ENCODE measurements at places on chromosomes 12 and 14.

- DNase-seq, result no peak
Measured at GRCh38 chr12:92079054-92079385, 66.6 kb downstream of the BTG1 start.

DNA sequence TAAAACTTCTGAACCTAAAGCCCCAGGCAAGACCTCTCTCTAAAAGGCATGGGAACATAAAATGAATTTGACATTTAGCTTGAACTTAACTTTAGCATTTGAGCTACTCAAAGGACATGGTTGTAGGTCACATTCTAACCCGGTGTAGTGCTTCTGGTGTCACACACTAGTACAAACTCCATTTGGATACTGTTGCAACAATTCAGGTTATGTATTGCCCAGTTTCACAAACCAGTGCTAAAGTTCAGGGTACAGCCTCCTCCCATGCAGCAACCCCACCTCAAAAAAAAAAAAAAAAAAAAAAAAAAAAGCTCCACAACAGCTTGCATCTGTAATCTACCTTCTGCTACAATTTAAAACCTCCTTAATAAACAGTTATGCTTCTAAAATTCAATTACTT, 7.8 kb downstream of the PPTC7 start:
- no peak for DNase-seq

- no peak for DNase-seq
Measured at GRCh38 chr14:103574104-103574503, 11.3 kb downstream of the COA8 start.

DNA sequence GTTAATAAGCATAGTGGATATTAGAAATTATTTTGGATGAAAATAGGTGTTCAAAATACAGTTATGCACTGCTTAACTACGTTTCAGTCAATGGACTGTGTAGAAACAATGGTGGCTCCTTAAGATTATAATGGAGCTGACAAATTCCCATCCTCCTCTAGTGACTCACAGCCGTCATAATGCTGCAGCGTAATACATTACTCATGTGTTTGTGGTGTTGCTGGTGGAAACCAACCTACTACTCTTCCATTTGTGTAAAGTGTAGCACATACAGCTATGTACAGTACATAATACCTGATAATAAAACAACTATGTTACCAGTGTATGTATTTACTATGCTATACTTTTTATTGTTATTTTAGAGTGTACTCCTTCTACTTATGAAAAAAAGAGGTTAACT, 111.2 kb upstream of the TMCC3 start:
- no peak for DNase-seq

DNA sequence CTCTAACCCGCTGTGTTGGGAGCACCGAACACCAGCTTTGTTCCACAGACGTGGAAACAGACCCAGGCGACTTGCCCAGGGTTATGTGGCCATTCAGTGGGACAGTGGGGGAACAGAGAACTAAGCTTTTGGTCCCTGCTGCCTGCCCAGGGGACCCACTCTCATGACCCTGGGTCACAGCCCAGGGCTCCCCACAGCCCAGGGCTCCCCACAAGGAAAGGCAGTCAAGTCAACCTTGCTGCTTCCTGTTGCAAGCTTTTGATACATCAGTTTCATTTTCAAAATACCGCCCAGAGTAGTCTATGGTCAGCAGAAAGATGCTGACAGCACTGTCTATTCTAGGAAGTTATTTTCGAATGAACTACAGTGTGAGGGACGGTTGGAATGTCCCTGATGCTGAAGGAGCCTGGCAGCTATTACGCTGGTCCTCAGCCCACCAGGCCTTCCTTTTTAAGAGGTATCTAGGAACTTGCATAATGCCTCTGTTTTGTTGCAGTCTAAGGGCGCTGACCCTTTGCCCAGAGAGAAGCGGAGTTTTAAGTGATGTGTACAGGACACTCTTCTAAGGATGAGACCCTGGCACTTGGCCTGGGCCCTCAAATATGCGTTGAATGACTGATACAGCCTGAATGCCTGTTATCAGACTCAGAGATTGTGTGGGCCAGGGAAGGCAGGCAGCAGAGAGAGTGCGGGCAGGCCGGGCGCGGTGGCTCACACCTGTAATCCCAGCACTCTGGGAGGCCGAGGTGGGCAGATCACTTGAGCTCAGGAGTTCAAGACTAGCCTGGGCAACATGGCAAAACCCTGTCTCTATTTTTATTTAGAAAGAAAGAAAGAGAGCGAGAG, 12.6 kb upstream of the TTC7B start:
- DNase-seq, result peak; percentile 29

DNA sequence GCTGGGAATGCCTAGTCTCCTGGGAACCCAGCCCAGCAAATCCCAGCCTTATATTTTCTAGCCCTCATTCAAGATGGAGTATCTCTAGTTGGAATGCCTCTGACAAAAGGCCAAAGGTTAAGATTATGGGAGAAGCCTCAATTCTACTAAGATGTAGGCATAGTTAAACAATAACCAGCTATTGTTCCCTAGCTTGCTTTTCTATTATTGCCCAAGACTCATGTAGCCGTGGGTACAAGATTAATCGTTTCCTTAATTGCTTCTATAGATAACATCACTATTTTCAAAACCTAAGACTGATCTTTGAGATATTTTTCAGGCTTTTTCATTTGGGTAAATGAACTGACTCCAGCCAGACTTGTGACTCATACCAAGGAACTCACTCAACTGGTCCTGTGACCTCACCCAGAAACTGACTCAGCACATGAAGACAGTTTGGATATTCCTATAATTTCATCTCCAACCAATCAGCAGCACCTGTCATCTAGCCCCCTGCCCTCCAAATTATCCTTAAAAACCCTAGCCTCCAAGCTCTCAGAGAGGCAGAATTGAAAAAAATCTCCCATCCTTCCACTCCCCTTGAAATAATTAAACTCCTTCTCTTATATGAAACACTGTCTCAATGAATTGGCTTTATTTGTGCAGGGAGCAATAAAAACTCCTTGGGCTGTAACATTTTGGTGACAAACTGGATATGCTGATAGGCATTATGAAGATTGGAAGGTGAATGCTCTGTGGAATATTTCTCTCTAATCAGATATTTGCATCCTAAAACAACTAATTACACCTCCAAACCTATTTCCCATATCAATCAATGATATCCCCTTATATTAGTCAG, 589.0 kb downstream of the C12orf50 start:
- no peak for DNase-seq

DNA sequence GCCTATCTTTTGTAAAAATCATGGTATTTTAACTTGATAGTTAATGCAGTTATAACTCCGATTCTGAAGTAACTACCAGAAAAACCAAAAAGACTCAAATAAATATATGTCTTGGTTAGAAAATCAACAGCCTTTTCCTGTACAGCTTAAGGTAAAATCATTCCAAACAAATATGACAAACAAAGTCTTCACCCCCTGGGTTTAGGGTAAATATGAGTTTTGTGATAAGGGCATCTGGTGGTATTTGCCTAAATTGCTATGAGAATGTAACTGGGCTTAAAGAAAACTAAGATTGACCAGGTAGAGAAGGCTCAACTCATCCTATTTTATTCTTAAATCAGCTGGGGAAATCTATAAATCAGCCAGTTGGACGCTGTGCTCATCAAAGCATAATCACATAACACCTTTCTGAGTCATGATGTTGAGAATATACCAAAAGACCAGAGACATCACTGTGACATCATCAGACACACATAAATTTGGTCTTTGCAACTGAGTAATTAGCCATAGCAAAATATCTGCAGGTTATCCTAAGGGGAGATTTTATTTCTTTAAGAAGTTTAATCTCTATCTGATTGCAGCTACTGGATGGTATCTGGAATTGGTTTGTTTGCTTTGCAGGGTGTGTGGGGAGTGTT, 133.9 kb downstream of the STXBP6 start:
- no peak for DNase-seq

GRCh38 chr12:18753481-18754123, 15.7 kb downstream of the CAPZA3 start:
- DNase-seq, result no peak

GRCh38 chr12:52036587-52037171, 14.6 kb upstream of the NR4A1 start:
- peak; percentile 94 for DNase-seq

- DNase-seq, result no peak
Measured at GRCh38 chr12:63977441-63977840, 132.9 kb downstream of the SRGAP1 start.

DNA sequence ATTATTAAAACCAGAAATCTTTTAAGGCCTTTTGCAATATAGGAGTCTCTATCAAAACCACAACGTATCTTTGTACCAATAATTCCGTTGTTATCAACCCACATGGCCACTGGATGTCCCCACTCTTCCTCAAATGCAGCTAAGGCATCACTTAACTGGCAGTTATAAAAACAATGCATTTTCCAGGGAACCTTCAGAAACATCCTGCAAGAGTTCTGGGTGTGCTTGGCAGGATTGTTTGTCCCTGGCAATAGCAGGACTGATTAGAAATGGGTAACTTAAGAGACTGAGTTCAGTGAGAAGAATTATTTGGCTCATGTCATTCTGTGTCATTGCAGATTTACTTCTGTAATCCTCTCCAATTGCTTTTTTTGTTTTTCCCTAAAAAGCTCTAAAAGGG, 112.0 kb downstream of the SLC15A5 start:
- no peak for DNase-seq

GRCh38 chr14:89810101-89810500, 144.4 kb downstream of the EFCAB11 start:
- DNase-seq, result no peak

DNA sequence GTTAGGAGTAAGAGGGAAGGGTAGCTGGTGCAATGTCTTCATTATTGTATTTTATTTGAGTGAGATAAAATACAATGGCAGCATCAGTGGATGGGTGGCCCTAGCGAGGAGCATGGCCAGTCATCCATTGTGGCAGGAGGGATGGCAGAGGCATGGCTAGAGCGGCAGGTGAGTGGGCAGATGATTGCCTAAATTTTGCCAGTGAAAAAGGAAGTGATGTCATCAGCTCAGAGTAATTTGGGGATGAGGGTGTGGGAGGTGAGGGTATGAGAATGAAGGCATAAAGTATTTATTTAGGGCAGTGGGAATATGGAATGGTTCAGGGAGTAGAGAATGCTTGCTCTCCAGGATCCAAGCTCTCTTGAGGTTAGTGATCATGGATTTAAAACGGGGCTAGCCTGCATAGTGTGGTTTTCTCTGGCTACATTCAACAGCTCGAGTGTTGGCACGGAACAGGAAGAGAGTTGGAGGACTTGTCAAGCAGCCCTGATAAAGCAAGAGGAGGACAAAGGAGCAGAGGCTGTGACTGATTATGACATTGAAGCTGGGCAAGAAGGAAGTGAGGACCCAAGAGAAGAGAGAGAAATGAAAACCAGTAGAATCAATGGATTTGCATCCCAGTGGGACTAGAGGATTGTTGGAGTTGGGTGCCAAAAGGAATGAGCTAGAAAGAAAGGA, 18.7 kb upstream of the SERPINA6 start:
- DNase-seq, result no peak
